Psoas muscle (tissue), 8 donors: ENCODE measurements at places on chromosomes 11 and 22.

- no peak for DNase-seq
These were observed 63.0 kb downstream of the HORMAD2 start for GRCh38 chr22:30143265-30143664.

DNA sequence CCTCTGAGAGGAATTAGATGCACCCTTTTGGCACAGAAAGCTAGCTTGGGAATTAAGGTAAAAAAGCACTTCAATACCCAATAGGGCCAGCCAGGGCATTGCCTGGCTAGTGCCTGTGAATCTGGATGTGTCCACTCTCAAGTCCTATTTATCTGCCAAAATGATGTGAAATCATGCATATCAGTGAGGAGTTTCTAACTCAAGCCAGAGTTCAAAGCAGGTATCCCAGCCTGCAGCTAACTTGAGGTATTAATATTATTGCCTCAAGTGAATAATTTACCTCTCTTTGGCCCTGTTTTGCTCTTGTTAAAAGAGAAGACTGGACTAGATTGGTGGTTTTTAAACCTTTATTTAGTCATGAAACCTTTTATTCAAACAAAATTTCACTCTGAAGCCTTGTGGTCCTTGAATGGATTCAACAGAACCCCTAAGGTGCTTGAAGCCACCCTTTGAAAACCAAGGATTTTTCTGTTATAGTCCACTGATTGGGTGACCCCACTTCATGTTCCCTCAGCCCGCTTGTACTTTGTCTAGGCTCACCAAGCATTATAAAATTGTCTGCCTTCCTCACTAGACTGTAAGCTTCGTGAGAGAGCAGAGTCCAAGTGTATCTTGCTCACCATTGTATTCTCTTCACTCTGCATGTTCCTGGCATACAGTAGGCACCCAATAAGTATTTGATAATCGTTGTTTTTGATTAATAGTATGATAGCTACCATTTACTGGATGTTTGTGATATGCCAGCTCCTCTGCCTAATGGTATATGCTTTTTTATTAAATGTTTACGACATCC, 4.5 kb downstream of the RNF121 start:
- no peak for DNase-seq

- no peak for DNase-seq
These were observed 1.5 kb downstream of the OR9G1 start for GRCh38 chr11:56700242-56700913.

- DNase-seq, result no peak
These were observed 266.1 kb upstream of the PITPNB start for GRCh38 chr22:28185130-28185529.

- DNase-seq, result no peak
These were observed 131.8 kb upstream of the PARVA start for GRCh38 chr11:12245549-12246016.

GRCh38 chr22:41831828-41832552, 915 bp upstream of the SREBF2 start:
- no peak for DNase-seq

DNA sequence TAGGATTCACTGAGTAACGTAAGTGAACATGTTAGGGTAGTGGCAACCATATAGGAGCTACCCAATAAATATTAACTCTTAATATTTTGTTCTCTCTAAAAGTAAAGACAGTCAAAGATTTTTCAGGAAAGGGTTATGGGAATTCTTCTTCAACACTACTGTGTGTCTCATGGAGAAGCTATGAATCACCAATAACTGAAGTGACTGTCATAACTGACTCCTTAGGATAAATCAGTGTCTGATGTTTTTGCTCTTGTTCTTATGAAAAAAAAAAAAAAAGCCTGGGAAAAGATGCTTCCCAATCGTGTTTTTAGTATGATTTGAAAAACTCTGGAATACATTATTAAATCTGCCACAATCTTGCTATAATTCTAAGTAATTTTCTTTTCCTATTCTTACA, 111.2 kb upstream of the CEP126 start:
- DNase-seq, result no peak

DNA sequence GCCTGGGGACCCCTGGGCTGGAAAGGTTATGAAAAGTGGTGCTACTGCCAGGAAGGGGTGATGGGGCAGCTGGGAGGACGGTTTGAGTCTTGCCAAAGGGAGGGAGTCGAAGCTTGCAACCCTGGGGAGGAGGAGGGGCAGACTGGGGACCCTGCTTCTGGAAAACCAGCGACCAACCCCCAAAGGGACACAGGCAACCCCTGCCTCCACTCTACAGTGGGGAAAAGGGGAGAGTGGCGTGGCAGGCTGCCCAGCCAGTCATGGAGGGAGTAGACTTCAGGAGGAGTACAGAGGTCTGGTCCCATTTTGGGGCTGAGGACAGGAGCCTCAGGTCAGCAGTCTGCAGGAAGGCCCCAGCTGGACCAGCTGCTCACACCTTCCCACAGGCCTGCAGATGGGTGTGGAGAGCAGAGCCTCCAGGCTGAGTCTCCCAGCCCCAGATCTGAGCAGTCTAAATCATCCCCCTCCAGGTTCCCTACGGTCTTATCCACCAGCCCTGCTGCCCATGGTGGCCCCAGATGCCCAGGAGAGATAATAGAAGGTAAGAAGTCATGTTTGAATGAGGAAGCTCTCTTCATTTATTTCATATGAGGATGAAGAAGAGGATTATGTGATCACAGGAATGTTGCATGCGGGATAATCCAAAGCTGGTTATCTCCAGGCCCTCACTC, 3.3 kb downstream of the DDT start:
- DNase-seq, result no peak

DNA sequence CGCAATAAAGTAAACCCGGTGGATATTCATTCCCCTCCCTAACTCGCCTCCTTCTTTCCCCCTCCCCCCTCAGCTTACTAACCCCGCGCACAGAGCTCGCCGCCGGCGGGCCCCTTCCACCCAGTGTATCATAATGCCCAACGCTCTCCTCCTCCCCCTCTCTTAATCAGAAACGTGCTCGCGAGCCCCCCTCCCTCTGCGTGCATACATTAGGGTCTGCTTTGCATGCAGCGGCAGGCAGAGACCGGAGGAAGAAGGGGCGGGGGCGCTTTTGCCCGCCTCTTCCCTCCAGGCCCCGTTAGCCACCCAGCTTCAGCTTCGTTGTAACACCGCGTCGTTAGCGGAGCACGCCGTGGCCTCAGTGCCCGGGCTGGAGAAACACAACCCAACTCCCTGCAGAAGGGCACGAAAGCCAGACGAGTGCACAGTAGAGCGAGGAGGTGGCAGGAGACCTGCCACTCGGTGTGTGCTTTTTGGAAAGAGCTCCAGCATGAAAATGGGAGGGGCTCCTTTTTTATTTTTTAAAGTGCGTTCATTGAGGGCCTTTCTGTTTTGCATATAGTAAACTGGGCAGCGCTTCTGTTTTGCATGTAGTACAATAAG, 901 bp upstream of the KMT2A start:
- peak; percentile 62 for DNase-seq

DNA sequence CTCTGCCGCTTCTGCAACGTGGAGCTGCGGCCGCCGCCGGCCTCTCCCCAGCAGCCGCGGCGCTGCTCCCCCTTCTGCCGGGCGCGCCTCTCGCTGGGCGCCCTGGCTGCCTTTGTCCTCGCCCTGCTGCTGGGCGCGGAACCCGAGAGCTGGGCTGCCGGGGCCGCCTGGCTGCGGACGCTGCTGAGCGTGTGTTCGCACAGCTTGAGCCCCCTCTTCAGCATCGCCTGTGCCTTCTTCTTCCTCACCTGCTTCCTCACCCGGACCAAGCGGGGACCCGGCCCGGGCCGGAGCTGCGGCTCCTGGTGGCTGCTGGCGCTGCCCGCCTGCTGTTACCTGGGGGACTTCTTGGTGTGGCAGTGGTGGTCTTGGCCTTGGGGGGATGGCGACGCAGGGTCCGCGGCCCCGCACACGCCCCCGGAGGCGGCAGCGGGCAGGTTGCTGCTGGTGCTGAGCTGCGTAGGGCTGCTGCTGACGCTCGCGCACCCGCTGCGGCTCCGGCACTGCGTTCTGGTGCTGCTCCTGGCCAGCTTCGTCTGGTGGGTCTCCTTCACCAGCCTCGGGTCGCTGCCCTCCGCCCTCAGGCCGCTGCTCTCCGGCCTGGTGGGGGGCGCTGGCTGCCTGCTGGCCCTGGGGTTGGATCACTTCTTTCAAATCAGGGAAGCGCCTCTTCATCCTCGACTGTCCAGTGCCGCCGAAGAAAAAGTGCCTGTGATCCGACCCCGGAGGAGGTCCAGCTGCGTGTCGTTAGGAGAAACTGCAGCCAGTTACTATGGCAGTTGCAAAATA, 816 bp downstream of the PDE3B start:
- DNase-seq, result peak; percentile 57
